ENCODE measurements at places on chromosomes 5 and 9. TPM values are rescaled to one million over a fixed set of nuclear protein-coding genes. Genes with fewer than 3 reads are reported as not detected.

GRXCR2 gene
- not detected for polyA plus RNA-seq

SSBP2 gene
- 93.2 TPM for polyA plus RNA-seq

GRCh38 chr9:127405344-127406125 is 8.6 kb downstream of the SLC2A8 start:
- DNase-seq = no peak

DNA sequence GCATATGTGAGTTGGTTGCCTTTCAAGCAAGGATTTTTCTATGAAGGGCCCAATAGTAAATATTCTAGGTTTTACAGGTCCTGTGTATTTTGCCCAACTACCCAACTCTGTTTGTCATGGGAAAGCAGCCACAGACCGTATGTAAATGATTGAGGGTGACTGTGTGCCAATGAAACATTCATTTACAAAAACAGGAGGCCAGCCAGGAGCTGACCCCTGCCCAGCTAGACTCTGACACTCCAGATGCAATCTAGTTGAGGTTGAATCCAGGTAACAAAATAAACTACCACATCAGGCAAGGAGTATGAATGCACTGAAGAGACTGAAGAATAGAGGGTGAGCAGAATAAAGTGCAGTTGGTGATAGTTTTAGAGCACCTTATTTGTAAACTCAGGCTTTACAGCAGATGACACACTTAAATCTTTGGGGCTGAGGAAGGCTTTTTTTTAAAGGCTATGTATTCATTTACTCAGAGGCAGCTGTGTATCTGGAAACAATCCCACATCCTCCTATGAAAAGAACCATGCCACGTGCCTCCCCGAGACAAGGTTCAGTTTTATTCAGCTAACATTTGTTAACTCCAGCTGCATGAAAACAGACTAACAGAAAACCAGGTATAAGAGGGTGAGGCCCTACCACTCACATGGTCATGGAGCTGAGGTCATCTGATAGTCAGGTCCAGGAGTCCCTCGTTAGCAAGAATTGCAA is 60.7 kb downstream of the SLC1A1 start:
- no peak for DNase-seq

DNA sequence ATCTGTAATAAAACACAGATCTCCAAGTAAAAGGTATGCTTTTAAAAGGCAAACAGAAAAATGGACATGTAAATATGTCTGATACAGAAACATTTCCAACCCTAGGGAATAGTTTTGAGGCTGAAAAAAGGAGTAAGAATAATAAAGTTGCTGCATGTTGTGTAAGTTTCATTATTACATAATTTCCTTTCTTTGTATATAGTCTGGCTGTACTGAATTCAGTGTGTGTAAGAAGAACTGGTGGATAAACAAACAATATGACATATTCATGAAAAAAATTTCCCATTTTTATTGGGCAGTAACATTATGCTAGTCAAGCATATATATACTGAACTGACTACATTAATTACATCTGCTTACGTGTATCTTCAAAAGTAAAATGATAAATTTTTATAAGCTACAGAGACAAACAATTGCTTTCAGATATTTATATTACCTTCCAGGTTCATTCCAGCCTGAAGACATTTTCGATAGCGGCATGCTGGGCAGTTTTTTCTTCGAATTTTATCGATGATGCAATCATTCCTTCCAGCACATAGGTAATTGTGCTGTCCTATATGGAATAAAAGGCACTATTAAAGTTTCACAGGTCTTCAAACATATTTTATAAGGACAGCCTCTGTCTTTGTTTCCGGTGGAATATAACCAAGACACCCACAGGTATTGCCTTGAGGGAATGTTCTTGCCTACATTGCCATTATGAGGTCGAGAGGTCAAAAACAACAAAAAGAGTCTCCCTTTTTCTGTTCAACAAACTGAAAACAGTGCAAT is 93.6 kb downstream of the NR3C1 start:
- no peak for DNase-seq

DNA sequence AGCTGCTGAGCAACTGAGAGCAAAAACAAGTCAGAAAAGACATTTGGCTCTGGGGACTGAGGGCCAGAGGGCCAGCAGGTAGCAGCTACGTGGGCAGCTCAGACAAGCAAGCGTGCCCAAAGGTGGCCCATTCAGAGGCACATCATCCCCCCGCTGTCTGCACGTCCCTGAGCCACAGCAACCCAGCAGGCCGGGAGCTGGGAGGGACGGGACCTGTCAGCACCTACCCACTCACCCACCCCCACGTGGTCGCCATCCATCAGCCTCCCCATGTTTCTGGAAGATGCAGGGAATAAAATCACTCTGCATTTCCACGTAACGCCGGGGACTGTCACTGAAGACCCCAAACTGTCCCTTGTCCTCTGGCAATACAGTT is 167.8 kb downstream of the COL23A1 start:
- DNase-seq = no peak

ABCA2 gene
- 45.8 TPM for polyA plus RNA-seq

DNA sequence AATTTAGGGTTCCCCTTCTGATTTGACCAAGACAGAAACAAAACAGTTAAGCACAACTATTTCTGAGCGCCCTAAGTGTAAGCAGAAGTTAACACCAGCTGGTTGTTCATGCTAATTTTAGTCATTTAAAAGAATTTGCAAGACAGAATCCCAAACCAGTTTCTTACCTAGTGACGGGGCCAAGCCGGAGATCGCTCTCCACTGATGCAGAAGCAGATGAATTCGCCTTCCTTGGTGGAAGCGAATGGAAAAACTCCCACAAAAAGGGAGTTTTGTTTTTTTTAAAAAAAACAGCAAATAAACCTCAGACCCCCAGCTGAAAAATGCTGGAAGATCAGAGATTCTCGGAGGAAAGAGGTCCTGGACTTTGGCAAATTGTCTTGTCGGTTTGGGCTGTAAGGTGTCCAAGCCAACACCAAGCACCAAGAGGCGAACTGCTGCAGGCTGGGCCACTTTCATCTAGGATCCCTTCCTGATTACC is 47.4 kb upstream of the GLDC start:
- no peak for DNase-seq

SLC12A7 gene
- 41.4 TPM for polyA plus RNA-seq

DNA sequence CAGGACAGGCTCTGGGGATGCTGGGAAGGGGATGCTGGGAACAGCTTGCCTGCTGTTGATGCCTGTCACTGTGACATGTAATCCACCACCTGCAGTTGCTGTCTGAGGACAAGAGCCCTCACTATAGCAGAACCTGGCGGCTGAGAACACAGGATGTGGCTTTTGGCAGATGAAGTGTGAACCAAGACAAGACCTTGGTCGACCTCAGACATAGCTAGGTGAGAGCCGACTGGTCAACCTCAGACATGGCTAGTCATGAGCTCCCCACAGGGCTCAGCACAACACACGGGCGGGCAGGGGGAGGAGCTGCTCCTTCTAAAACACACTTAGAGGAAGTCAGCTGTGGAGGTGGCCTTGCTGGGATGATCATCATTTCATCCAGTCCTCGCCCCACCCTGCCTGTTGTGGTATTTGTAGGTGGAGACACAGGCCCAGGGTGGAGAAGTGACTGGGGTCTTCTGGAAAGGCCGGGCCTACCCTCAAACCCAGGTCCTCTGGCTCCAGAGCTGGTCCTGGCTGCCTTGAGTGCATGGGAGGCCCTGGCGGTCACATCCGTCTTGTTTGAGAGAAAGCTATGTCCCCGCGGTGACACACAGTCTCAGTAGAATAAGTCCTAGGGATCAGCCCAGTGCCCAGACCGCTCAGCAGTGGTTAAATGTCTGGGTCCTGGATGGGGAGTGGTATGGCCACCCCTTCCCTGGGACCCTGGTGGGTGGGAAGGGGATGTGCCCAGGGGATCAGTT is 6.1 kb downstream of the SUSD3 start:
- DNase-seq = no peak

- no peak for DNase-seq
Observed at GRCh38 chr9:117886616-117887015, 182.4 kb downstream of the TLR4 start.

DNA sequence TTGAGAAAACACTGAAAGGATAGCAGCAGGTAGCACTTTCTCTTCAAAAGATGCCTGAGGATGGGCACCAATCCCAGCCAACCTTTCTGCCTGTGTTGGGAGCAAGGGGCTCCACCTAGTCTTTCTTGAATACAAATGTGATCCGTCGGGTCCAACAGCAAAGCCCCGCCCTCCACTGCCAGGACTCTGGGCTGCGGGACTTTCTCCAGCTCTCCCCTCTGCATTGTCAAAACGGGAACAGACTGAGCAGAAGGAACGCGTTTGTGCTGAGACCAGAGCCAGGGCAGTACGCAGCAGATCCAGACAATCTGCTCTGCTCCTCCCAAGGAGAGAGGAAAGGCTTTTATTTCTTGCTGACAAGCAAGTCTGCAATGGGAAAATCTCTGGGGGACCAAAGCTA is 139.7 kb downstream of the SEC61B start:
- DNase-seq = no peak

DEPDC1B gene
- polyA plus RNA-seq = 9.3 TPM

ADRB2 gene
- polyA plus RNA-seq = 0.13 TPM

GRCh38 chr5:80468131-80468530 is 19.8 kb upstream of the FAM151B start:
- no peak for DNase-seq

DNA sequence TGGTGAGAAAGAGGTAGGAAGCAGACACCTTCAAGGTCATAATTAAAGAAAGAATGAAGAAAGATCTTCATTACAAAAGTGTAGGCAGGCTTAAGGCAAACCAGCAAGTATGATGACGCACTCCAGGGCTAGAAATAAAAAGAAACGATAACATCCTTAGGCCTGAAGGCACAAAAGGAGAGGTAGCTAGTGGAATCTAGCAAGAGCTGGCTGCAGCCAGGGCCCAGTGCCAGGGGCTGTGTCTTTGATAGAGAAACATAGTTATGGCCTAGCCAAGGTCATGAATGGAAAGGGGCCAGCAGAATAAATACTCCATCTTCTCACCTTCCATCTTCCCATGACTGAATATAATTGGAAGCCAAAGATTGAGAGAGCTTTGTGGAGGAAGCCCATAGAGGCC is 6.8 kb upstream of the SH3TC2 start:
- no peak for DNase-seq

GRCh38 chr5:33474931-33475499 is 34.2 kb downstream of the TARS1 start:
- no peak for DNase-seq

DNA sequence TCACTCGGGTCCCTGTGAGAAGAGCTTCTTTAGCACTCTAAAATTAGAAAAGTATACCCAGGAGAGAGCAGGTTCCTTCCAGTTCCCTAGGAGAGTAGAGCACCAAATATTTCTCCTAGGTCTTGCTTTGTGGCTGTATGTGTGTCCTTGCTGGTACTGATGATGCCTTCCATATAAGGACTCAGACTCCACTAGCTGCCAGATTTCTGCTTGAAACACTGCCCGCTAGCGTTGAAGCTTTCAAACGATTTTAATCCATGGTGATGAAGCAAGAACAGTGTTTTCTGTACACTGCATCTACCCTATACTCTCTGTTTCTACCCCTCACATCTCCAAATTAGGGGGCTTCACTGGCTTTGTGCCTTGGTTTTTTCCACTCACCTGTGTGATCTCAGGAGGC is 2.4 kb upstream of the SMC2 start:
- DNase-seq = no peak

- no peak for DNase-seq
Observed at GRCh38 chr5:113162208-113162607, 185.6 kb downstream of the DCP2 start.

GRCh38 chr9:36080519-36080918 is 43.8 kb downstream of the RECK start:
- no peak for DNase-seq

GRCh38 chr5:171275841-171276544 is 33.1 kb upstream of the TLX3 start:
- DNase-seq = no peak

IL4 gene
- not detected for polyA plus RNA-seq

- DNase-seq = no peak
Observed at GRCh38 chr5:26649000-26649399, 389.4 kb downstream of the CDH9 start.

DNA sequence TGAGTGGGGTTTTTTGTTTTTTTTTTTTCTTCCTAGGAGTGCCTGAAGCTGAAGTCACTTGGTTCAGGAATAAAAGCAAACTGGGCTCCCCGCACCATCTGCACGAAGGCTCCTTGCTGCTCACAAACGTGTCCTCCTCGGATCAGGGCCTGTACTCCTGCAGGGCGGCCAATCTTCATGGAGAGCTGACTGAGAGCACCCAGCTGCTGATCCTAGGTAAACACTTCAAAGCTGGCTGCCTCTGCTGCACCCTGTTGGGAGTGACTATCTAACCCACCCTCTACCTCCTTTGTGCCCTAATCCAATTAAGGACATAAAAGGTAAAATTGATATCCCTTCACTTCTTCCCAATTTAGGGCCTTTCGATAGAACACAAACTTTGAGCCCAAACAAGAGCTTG is 206.8 kb downstream of the SAXO1 start:
- DNase-seq = no peak

DNA sequence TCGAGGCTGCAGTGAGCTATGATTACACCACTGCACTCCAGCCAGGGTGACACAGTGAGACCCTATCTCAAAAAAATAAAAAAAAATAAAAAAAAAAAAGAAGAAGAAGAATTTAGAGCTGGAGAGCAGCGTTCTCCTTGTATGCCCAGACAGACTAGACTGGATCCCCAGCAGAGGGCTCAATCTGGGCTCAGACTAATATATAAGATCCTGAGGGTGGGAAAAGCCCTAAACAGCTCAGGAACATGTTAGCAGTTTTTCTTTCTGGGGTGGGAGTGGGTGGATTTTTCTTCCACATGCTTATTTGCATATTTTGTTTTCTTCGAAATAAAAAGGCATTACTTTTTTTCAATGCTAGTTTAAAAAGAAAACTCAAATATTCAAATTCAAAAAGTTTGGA is 904 bp upstream of the BSPRY start:
- no peak for DNase-seq

IFNA7 gene
- not detected for polyA plus RNA-seq

DNA sequence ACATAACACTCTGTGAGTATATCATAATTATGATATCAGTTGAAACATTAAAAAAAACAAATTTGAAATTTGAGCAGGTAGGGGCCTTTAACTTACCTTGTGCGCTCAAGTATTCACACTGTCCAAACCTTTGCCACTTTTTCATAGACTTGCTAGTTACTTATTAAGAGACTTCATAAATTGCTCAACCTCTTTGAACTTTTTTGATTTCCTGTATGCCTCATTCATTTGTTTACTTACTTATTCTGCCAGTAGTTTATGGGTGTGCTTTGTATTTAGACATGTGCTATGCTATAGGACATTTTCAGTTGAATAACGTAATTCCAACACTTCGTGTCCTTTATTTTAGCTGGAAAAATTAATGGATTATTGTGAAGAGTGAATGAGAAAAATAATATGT is 204.8 kb downstream of the HCN1 start:
- no peak for DNase-seq

ADCY2 gene
- polyA plus RNA-seq = 7.1 TPM

All from left renal pelvis (tissue), 4 donors.